Activated CD4-positive, alpha-beta T cell treated with anti-CD3 and anti-CD28 coated beads for 24 hours (primary cell): ENCODE measurements at places on chromosomes 16 and 17.

GRCh38 chr17:27038676-27039075 lies 255.2 kb upstream of the WSB1 start:
- DNase-seq, result no peak

DNA sequence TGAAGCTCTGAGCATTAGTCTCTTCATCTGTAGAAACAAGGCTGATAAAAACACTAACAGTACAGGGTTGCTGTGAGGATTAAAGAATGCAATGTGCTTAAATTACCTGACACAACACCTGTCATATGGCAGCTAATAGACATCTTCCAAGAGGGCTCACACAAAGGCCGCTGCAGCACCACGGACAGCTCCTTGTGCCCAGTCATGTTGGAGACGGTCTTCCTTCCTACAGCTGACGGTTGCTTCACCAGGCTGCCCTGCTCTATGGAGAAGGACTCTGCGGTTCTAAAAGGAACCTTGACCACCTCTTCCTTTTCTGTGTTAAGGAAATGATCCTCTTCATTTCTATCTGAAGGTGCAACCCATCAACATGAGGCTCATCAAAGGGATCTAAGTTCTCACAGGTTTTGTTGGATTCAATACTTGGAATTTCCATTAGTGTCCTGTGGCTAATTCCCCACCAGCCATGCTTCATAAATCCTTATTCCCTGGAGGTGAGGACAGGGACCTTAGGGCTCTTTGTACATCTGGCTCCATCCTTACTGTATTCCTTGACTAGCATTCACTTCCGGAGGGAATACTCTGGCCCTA lies 138.9 kb upstream of the CES5A start:
- peak; percentile 5 for DNase-seq

DNA sequence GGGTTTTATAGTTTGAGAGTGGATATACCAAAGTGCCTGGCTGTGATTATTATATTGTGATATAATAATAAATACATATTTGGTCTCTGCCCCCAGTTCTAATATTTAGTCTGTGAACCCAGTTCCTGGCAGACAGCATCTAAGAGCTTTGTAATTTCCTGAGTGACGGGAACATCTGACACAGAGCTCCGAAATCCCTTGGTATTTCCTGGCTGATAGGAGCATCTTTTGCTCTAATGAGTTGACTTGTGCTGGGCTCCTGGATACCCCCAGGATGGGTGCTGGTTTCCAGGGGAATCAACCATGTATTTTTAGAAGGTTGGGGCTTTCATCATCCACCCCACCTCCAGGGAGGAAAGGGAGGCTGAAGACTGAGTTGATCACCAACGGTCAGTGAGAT lies 187.3 kb downstream of the CDH13 start:
- no peak for DNase-seq

DNA sequence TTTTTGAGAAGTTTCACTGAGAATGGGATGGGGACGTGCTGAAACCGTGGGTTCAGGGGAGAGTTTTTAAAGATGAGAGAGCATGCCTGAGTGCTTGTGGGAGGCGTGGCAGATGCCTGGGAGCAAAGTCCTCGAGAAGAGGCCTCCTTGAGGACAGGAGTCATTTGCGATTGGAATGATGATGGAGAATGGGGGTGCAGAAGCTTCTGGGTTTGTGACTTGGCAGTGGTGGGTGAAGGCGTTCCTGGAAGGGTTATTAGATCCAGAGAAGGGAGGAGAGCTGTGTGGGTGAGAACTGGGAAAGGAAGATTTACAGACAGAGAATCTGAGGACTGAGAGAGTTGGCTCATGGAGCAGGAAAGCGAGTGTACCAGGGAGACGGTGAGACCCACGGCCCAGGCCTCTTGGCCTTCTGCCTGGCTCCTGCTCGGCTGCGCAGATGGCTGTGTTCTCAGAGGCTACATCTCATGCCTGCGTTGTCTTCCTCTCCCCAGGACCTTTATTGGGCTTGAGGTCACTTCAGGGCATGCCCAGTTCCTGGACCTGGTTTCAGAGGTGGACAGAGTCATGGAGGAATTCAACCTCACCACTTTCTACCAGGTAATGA lies 8.6 kb upstream of the MMP15 start:
- DNase-seq, result no peak

DNA sequence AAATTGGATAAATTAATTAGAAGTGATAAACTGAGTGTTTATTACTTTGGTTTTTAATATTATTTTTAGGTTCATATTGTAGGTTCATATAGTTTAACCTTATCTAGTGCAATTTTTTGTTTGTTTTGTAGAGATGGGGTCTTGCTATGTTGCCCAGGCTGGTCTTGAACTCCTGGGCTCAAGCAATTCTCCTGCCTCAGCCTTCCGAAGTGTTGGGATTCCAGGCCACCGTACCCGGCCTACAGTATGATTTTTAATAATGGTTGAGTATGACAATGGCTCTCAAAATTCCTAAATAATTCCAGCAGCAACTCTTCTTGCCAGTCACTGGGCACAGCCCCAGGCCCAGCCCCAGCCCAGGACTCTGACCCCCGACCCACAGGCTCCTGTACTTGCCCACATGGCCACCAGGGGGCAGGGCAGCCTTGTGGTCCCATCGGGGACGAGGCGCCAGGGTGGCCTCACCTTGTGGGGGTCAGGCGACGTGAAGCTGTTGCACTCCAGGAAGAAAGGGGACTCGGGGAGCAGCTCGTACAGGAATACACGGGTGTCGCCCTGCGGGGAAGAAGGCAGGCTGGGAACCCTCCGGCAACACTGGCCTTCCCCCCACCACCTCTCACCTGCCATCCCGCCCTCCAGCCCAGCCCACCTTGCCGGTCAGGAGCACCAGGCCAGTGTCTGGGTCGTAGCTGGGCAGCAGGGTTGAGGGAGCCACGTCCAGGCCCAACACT lies 7.9 kb upstream of the PAM16 start:
- peak; percentile 55 for DNase-seq

GRCh38 chr17:79684132-79684985 lies 46.4 kb upstream of the ENPP7 start:
- DNase-seq, result no peak

DNA sequence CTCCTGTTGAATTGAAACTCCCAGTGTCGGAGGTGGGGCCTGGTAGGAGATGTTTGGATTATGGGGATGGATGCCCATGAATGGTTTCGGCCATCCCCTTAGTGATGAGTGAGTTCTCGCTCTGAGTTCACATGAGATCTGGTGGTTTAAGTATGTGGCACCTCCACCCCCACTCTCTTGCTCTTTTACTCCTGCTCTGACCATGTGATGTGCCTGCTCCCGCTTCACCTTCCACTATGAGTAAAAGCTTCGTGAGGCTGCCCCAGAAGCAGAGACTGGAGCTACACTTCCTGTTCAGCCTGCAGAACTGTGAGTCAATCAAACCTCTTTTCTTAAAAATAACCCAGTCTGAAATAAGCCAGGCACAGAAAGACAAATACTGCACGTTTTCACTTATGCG lies 512.4 kb downstream of the HS3ST4 start:
- no peak for DNase-seq

GRCh38 chr17:2157675-2158395 lies 102.9 kb downstream of the HIC1 start:
- no peak for DNase-seq

DNA sequence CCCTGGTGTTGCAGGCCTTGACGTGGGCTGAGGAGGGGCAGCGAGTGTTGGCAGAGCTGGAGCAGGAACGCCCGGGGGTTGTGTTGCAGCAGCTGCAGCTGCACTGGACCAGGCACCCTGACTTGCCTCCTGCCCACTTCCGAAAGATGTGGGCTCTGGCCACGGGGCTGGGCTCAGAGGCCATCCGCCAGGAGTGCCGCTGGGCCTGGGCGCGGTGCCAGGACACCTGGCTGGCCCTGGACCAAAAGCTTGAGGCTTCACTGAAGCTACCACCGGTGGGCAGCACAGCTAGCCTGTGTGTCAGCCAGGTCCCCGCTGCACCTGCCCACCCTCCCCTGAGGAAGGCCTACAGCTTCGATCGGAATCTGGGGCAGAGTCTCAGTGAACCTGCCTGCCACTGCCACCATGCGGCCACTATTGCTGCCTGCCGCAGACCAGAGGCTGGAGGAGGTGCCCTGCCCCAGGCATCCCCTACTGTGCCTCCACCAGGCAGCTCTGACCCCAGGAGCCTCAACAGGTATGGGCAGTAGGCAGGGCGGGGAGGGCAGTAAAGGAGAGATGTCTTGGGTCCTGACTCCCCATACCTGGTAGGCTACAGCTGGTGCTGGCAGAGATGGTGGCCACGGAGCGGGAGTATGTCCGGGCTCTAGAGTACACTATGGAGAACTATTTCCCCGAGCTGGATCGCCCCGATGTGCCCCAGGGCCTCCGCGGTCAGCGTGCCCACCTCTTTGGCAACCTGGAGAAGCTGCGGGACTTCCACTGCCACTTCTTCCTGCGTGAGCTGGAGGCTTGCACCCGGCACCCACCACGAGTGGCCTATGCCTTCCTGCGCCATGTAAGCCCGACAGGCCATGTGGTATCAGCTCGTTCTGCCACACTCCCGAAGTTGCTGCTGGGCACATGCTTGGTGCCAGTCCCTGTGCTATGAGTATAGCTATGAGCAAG lies 5.6 kb downstream of the PLEKHG4 start:
- DNase-seq, result no peak

- no peak for DNase-seq
These were observed 95.2 kb downstream of the C16orf78 start for GRCh38 chr16:49468611-49469310.

GRCh38 chr17:54867634-54868033 lies 33.0 kb upstream of the TOM1L1 start:
- no peak for DNase-seq

- DNase-seq, result no peak
These were observed 467.7 kb downstream of the SOX9 start for GRCh38 chr17:72588561-72588960.

GRCh38 chr16:72938795-72939164 lies 109.1 kb downstream of the ZFHX3 start:
- DNase-seq, result no peak

DNA sequence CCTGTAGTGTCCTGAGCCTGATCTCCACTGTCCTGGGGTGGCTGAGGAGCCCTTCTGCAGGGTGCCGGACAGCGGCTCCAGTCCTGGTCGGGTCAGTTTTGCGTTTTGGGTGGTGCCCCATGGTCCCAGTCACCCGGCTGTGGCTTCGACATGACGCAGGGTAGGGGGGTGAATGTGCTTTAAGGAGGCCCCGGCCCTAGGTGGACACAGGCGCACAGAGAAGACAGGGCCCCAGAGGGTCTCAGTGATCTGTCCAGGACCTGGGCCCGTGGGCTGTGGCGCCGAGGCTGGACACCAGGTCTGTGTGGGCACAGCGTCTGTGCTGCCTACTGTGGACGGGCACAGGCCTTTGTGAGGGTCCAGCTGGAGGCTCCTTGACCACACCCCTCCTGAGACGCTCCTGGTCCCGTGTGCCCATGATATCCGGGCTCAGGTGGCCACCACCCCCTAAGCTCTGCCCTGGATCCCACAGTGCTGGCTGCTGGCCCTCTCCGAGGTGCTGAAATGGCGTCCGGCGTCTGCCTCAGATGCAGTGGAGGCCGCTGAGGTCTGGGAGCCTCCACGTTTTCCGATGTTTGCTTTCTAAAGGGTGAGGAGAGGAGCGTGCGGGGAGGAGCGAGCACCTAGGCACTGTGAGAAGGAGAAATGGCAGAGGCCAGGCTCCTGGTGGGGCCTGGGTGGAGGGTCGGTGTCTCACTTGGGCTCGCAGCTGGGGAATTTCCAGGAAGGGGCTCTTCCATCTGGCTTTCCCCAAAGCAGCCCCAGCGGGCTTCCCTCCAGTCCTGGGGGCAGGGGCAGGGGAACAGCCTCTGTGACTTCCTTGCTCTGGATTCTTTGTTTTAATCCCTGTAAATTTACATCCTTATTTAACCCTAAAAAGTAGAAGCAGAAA lies 56.1 kb upstream of the ACSF3 start:
- no peak for DNase-seq

- DNase-seq, result peak; percentile 19
These were observed 4.1 kb upstream of the TMEM11 start for GRCh38 chr17:21218101-21218500.

DNA sequence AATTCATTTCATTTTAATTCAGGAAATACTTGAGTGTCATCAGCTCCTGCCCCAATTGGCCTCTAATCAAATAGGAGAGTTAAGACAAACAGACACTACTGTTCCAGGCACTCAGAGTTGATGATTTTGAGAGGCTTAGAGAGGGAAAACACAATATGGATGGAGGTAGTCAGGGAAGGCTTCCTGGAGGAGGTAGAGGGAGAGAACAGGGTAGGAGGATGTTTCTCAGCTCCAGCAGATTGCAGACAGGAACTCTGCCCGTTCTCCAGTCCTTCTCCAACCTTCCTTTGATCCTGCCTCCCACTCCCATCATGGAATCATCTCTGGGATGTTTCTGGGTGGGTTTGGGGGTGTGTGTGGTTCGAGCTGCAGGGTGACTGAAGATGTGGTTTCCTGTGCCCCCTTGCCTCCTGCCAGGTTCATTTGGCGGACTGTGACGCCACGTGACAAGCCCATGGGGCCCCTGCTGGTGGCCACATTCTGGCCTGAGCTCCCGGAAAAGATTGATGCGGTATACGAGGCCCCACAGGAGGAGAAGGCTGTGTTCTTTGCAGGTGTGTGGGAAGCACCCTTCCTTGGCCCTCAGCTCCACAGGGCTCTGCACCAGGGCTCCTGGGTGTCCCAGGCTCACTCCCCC lies 12.2 kb upstream of the LPCAT2 start:
- DNase-seq, result no peak

GRCh38 chr17:6753546-6753945 lies 2.3 kb upstream of the XAF1 start:
- DNase-seq, result no peak

- no peak for DNase-seq
These were observed 7.7 kb upstream of the ITGA3 start for GRCh38 chr17:50048146-50048720.

DNA sequence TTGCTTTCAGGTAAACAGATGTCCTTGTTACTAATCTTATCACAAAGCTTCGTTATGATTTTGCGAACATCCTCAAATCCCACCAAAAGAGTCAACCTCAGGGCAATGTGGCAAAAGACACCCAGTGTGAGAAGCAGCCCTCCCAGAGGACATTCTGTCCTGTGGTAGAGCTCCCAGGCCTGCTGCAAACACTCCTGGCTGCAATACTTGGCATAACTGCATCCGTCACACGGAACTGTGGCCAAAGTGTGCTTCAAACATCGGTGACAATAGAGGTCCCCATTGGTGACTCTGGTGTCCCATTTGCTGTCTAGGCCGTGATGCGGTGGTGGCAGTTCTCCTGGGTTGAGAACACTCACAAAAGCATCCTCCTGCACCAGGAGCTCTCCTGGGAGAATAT lies 29.5 kb downstream of the SMYD4 start:
- no peak for DNase-seq

DNA sequence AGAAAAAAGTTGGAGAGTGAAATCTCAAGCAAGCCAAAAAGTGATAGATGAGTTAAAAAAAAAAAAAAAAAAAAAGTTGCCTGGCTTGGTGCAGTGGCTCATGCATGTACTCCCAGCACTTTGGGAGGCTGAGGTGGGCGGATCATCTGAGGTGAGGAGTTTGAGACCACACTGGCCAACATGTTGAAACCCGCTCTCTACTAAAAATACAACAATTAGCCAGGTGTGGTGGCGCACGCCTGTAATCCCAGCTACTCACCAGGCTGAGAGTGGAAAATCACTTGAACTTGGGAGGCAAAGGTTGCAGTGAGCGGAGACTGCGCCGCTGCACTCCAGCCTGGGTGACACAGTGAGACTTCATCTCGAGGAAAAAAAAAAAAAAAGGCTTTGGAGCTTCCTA lies 668.8 kb downstream of the WWOX start:
- DNase-seq, result no peak

- DNase-seq, result no peak
These were observed 3.8 kb downstream of the COTL1 start for GRCh38 chr16:84614073-84614459.
